ENCODE measurements at places on chromosomes 4 and X. TPM values are rescaled to one million over a fixed set of nuclear protein-coding genes. Genes with fewer than 3 reads are reported as not detected.

DNA sequence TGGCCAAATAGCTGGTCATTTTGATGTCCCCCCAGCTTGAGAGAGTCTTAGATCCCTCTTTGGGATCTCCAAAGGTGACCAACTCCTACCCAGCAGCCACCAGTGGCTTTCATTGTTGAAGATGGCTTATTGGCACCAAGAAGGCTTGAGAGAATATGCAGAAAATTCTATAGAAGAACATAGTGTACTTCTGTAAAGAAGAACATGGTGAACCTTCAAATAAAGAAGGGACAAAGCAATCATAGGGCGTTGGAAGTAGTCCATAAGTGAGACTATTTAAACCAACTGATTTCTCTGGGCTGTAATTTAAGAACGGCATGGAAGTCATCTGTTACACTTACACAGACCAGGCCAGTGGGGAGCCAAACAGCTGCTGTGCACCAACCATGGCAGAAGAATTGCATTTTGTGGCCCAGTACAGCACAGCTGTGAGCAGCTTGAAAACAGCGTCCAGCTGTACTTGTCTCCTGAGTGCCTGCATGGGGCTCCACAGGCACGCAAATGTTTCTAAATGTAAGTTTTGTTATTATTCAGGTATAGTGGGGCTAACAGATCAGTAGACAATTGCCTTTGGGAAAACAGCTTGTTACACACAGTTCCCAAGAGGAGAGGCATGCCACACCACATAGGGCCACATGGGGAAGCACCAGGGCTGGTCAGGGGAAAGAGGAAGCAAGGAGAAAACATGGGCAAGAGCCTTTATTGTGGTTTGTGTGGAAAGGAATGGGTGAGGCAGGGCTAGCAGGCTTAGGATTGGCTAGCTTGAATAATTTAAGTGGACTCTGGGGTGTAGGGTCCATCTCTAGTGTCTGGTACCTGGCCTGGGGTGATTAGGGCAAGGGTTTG is 125.0 kb downstream of the ARHGAP6 start:
- H3K4me3 ChIP-seq = no peak overlapping the region
- no peaks in the 10 kb centered on the region for H3K4me1 ChIP-seq
- no peak for DNase-seq

DNA sequence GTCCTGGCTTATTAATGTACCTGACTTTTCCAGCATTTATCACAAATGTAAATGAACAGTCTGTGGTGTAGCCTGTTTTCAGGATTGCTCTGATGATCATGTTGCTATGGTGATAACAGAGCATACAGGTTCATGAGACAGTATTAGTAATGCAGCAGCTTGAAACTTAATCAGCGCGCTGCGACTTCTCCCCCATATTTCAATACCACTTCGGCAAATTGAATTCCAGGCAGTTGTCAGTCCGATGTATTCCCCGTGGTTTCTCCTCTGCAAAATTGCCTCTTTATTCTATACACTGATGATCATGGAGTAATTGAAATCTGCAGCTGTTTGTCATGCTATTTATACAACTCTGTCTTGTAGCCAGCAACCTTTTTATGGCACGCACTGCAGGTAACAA is 239.3 kb downstream of the C4orf33 start:
- H3K27ac ChIP-seq = no peak overlapping the region
- peaks cover 13% of the 10 kb centered on the region for H3K4me1 ChIP-seq
- no peak overlapping the region for H3K4me3 ChIP-seq
- H3K27me3 ChIP-seq = no peaks in the 10 kb centered on the region

The SPIN4 gene
- 18.6 TPM for total RNA-seq

DNA sequence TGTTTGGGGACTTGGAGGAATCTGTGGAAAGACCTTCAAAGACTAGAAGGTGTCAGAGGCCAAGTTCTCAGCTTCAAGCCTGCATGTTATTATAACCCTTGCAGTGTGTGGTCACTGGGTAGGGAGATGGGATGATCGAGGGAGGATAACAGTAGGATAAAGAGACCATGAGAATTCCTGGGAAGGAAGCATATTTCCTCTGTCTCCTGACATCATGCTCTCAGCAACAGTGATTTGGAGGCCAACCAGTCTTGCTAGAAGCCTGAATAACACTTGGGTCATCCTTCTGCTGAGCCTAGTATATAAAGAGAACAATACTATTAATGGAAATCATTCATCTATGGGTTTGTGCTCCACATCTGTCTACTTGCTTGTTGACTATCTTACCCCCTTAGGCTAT is 40.9 kb upstream of the ANXA3 start:
- H3K27me3 ChIP-seq = no peaks in the 10 kb centered on the region
- H3K36me3 ChIP-seq = peaks cover 21% of the 10 kb centered on the region
- no peak overlapping the region for H3K4me3 ChIP-seq
- no peak overlapping the region for H3K27ac ChIP-seq

- no peak for DNase-seq
- no peak overlapping the region for H3K27ac ChIP-seq
- no peaks in the 10 kb centered on the region for H3K4me1 ChIP-seq
- no peak overlapping the region for H3K4me3 ChIP-seq
- H3K27me3 ChIP-seq = peaks cover 7% of the 10 kb centered on the region
These were observed 8.6 kb upstream of the ARHGAP10 start for GRCh38 chr4:147723326-147723725.

GRCh38 chr4:128770807-128771206 is 38.7 kb upstream of the JADE1 start:
- no peak overlapping the region for H3K4me3 ChIP-seq
- DNase-seq = no peak
- H3K27ac ChIP-seq = no peak overlapping the region
- no peaks in the 10 kb centered on the region for H3K36me3 ChIP-seq

GRCh38 chrX:40056420-40056819 is 41.3 kb downstream of the BCOR start:
- H3K27me3 ChIP-seq = no peaks in the 10 kb centered on the region
- H3K27ac ChIP-seq = no peak overlapping the region
- peaks cover 36% of the 10 kb centered on the region for H3K36me3 ChIP-seq
- no peaks in the 10 kb centered on the region for H3K4me1 ChIP-seq

The MEPE gene
- not detected for total RNA-seq

The TCEAL2 gene
- 12.3 TPM for total RNA-seq

DNA sequence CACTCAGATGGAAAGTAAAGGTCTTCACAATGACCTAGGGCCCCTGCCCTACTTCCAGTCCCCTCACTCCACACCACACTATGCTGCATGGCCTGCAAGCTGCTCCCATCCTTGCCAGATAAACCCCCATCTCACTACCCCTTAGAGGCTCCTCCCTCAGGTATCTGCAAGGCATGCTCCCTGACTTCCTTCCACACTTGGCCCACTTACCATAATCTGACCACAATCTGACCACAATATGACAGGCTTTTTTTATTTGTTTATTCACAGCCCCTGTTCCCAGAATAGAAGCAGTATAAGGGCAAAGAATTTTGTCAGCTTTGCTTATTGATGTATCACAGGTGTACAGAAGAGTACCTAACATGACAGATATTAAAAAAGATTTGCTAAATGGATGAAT is 124.7 kb downstream of the CAMK2D start:
- no peak overlapping the region for H3K27ac ChIP-seq
- no peaks in the 10 kb centered on the region for H3K27me3 ChIP-seq
- H3K4me3 ChIP-seq = no peak overlapping the region

GRCh38 chr4:106708464-106708816 is 327.7 kb downstream of the DKK2 start:
- no peaks in the 10 kb centered on the region for H3K4me1 ChIP-seq
- H3K36me3 ChIP-seq = no peaks in the 10 kb centered on the region
- no peak overlapping the region for H3K4me3 ChIP-seq
- no peak for DNase-seq
- no peaks in the 10 kb centered on the region for H3K27me3 ChIP-seq

- H3K4me1 ChIP-seq = no peaks in the 10 kb centered on the region
- no peaks in the 10 kb centered on the region for H3K36me3 ChIP-seq
- no peak for DNase-seq
- no peak overlapping the region for H3K27ac ChIP-seq
- H3K4me3 ChIP-seq = no peak overlapping the region
These were observed 487.3 kb downstream of the MID1IP1 start for GRCh38 chrX:39288592-39288991.

- no peaks in the 10 kb centered on the region for H3K36me3 ChIP-seq
- no peak overlapping the region for H3K27ac ChIP-seq
- H3K4me1 ChIP-seq = no peaks in the 10 kb centered on the region
- DNase-seq = no peak
- no peak overlapping the region for H3K4me3 ChIP-seq
These were observed 77.5 kb downstream of the SNCA start for GRCh38 chr4:89759426-89759825.

- H3K36me3 ChIP-seq = no peaks in the 10 kb centered on the region
- no peak for DNase-seq
- no peak overlapping the region for H3K27ac ChIP-seq
- no peaks in the 10 kb centered on the region for H3K27me3 ChIP-seq
- H3K4me1 ChIP-seq = no peaks in the 10 kb centered on the region
These were observed 73.5 kb downstream of the ANXA3 start for GRCh38 chr4:78625073-78625472.

DNA sequence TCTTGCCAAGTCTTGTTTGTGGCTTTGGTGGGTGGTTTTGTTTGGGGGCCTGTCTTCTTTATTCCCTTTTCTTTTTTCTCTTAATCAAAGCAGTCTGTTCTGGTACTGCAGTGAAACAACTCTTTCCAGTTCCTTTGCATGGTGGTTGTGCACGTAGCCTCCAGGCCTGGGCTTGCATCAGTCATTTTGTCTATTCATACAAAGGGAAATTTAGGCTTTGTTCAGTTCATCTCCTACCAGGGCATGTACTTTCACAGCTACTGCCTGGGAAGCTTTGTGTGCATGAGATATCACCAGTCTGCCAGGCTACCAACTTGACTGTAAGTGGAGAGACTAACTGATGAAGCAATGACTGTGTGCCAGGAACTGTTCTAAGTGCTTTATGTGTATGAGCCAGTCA is 8.5 kb downstream of the TRIM2 start:
- H3K27ac ChIP-seq = no peak overlapping the region
- H3K4me1 ChIP-seq = peaks cover 42% of the 10 kb centered on the region
- no peaks in the 10 kb centered on the region for H3K36me3 ChIP-seq
- no peak overlapping the region for H3K4me3 ChIP-seq

- H3K27ac ChIP-seq = no peak overlapping the region
- peaks cover 4% of the 10 kb centered on the region for H3K4me1 ChIP-seq
- no peaks in the 10 kb centered on the region for H3K36me3 ChIP-seq
- H3K4me3 ChIP-seq = no peak overlapping the region
- DNase-seq = no peak
These were observed 93.7 kb downstream of the CLNK start for GRCh38 chr4:10590896-10591295.

DNA sequence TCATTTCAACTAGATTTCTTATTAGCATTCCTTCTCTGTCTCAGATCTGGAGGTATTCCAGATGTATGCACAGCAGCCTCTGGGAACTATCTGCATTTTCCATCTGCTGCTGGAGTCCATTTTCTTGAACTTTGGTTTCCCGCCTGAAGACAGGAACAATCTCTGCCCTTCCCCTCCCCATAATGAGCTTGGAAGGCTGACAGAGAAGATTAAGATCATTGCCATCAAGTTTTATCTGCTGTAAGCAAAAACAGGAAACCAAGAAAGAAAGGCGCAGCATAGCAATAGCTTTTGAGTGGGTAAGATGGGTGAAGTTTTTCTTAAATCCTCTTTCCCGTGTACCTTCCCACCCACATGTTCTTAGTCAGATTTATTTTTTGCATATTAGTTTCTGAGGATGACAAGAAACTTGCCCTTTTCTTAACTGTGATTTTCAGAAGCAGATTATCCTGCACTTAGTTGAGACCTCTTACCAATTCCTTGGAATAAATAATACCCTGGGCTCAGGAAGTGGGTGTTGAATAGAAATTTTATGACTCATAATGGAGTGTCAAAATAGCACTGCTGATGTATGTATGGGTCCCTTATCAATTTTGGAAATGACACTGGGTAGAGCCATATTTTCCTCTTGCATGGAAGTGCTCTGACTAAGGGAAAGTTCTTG is 78.3 kb downstream of the CT47B1 start:
- no peak overlapping the region for H3K27ac ChIP-seq
- H3K4me3 ChIP-seq = no peak overlapping the region
- peaks cover 68% of the 10 kb centered on the region for H3K27me3 ChIP-seq
- no peak for DNase-seq
- no peaks in the 10 kb centered on the region for H3K36me3 ChIP-seq
- no peaks in the 10 kb centered on the region for H3K4me1 ChIP-seq

DNA sequence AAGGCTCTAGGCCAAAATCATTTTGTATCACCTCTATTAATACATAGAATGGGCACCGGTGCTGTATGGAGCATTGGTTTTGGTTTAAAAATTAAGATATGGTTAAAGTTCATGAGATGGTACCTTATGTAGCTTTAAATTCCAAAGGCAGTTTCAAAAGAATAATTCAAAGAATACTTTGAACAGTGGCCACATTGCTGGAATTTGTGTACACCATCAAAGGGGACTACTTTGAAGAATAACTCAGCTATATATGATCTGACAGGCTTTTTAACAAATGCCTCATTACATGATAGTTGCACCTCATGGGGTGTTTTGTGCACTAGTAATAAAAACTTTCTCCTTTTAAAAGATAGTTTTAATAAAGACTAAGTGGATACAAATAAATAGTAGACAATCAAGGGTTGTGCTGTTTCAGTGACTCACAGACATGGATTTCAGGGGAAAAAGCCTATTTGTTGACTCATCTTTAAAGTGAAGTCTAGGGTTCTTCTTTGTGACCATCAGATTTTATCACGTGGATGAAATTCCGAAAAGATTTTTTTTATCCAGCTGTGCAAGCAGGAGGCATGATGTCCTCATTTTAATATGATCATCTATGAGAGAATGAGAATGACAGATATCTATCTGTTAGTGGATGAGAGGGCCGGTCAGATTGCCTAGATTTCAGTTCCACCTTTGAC is 12.8 kb downstream of the MTM1 start:
- no peaks in the 10 kb centered on the region for H3K4me1 ChIP-seq
- H3K4me3 ChIP-seq = no peak overlapping the region
- no peaks in the 10 kb centered on the region for H3K27me3 ChIP-seq
- no peak overlapping the region for H3K27ac ChIP-seq
- no peaks in the 10 kb centered on the region for H3K36me3 ChIP-seq

- H3K27me3 ChIP-seq = no peaks in the 10 kb centered on the region
- H3K36me3 ChIP-seq = peaks cover 11% of the 10 kb centered on the region
- peak; percentile 60 for DNase-seq
These were observed 25.2 kb upstream of the G3BP2 start for GRCh38 chr4:75698162-75698962.

The CACNA1F gene
- total RNA-seq = 0.90 TPM

GRCh38 chrX:11040405-11040804 is 70.7 kb upstream of the HCCS start:
- no peak for DNase-seq
- H3K4me1 ChIP-seq = peaks cover under 1% of the 10 kb centered on the region
- H3K4me3 ChIP-seq = no peak overlapping the region

The SMIM31 gene
- total RNA-seq = not detected

DNA sequence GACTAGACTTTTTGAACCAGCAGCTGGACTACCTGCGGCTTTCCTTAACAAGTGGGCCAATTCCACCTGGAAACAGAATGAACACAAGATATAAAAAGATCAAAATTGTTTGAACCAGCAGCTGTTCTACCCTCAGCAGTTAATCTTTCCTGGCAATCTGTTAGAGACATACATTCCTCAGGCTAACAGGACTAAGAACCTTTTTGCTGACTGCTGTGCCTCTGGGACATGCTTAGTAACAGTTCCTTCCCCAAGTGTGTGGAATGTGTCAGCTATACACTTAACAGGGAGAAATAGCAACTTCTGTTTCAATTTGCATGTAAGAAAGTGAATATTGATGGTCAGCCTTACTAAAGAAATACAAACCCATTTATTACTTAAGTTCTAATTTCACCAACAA is 554.4 kb downstream of the ARAP2 start:
- H3K36me3 ChIP-seq = no peaks in the 10 kb centered on the region
- no peaks in the 10 kb centered on the region for H3K4me1 ChIP-seq
- no peaks in the 10 kb centered on the region for H3K27me3 ChIP-seq
- no peak overlapping the region for H3K4me3 ChIP-seq
- DNase-seq = no peak

The IL15 gene
- total RNA-seq = 2.7 TPM

The CENPE gene
- total RNA-seq = 25.2 TPM

All from GM23338 (cell line).